ENCODE measurements at places on chromosomes 2 and 18.

DNA sequence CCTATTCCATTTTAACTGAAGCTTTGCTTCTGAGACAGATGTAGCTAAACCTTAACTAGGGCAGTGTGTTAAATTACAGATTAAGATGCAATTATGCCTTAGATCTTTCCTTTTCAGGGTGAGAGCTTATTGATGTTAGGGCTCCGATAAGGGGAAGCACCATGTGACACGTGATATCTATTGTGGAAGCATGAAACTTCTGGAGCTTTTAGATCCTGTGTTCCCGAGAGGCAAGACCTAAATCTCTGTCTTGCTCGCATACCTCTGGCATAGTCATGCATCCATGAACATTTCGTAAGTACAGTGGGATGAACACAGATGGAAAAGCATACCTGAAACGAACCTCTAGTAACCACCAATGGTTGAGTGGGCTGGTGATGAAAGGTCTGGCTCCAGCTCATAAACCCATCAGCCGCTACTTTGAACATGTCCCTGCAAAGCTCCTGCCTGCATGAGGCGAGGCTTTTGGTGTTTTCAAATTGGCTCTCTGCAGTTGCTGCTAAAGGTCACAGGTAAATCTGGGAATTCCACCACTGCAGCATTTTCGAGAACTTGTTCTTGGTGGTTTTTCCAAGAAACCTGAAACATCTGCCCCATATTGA is 3.7 kb upstream of the NRP2 start:
- DNase-seq = no peak

GRCh38 chr18:8045160-8045883 is 478.2 kb downstream of the PTPRM start:
- no peak for DNase-seq

- DNase-seq = no peak
Measured at GRCh38 chr2:56801770-56802169, 618.0 kb downstream of the CCDC85A start.

GRCh38 chr2:157233506-157233905 is 24.0 kb upstream of the GALNT5 start:
- no peak for DNase-seq

DNA sequence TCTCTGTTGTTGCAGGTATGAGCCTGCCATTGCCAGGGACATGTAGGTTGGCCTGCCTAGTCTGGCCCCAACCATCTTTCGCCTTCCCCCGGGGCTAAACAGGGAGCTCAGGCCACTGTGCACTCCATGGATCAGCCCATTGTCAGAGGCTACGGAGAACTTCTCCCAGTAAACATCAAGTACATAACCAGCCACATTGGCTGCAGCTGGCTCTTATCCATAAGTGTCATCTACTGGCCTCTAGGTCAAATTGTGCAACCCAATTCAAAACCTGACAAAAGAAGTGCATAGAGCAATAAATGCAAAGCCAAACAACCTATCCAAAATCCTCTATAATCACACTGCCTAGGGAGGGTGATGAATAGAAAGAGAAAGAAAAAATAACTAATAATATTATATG is 418.1 kb upstream of the DCC start:
- DNase-seq = no peak

DNA sequence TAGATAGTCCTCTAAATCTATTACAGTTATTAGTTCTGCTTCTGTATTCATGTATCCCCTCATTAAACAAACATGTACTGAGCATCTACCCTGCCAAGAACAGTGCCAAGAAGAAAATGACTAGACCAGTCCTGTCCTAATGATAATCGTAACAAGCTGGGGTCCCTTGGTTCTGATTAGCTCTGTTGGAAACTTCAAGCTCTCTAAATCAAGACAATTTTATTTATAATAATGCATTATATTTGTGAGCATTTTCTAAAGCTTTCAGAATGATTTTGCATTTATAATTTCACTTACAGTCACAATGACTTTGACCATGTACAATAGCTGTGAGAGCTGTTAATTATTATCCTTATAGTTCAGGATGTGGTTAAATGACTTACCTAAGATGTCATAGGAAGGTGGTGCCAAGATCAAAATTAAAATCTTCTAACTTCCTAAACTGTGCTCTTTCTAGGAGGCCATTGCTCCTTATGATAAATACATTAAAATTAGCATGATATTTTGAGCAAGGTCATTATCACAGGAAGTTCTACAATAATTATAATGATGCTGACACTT is 336.5 kb upstream of the SLC39A10 start:
- no peak for DNase-seq

DNA sequence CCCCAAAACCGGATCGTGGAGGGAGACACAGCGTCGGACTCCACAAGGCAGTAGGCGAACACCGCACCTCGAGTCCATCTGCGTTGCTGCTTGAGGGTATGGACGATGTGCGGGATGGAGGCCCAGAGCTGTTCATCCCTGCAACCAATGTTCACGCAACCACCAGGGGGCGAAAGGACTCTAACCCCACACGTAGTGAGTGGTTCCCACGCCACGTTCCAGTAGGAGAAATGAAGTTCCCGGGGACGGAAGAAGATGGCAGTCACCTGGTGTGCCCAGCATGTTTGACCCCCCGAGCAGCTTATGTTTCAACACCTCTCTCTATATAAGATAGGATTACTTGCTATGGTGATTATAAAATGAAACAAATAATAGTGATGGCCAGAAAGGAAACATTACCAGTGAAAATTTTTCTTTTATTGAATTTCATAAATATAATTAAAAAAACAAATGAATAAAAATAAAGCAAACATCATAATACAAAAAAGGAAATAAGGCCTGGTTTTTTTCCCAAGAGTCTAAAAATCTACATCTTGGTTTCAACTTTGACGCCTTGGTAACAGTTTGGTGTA is 184.3 kb downstream of the SH3BP4 start:
- DNase-seq = peak; percentile 63

- no peak for DNase-seq
Measured at GRCh38 chr18:33010149-33010548, 237.3 kb upstream of the KLHL14 start.

DNA sequence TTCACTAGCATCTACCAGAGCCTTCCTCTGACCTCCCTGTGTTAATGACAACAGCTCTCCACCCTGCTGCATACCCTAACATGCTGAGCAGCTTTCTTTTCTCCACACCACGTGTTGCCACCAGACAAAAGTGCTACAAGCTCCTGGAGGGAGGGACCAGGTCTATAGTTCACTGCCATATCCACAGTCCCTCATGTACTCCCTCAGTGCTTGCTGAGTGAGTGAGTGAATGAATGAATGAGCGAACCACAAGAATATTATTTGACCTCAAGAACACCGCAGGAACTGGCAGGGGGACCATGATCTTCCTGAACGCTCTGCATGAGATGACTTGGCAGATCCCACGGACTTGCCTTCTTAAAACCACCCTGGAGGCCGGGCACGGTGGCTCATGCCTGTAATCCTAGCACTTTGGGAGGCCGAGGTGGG is 47.4 kb upstream of the CAB39 start:
- no peak for DNase-seq

DNA sequence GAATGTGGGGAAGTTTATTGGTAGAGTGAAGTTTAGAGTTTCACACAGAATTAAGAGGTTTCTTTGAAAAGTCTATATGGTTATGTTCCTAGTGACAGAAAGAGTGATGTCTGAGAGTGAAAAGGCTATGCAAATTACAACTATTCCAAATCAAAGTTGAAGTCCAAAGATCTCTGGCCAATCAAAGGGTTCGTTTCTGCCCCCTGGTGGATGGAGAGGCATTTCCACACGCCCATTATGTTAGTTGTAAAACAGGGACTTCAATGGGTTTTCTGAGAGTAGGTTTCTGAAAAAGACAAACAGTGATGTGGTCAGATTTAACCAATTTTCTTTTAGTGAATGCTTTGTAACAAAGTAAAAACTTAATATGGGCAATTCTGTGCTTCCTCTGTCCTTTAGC is 441.5 kb upstream of the POU3F3 start:
- DNase-seq = no peak
